ENCODE measurements at places on chromosomes 7 and 10.
A peak's percentile ranks its signal among the peaks of the same experiment; 100 is the strongest.

GRCh38 chr7:84532196-84532595 is 337.6 kb upstream of the SEMA3A start:
- no peak for DNase-seq

DNA sequence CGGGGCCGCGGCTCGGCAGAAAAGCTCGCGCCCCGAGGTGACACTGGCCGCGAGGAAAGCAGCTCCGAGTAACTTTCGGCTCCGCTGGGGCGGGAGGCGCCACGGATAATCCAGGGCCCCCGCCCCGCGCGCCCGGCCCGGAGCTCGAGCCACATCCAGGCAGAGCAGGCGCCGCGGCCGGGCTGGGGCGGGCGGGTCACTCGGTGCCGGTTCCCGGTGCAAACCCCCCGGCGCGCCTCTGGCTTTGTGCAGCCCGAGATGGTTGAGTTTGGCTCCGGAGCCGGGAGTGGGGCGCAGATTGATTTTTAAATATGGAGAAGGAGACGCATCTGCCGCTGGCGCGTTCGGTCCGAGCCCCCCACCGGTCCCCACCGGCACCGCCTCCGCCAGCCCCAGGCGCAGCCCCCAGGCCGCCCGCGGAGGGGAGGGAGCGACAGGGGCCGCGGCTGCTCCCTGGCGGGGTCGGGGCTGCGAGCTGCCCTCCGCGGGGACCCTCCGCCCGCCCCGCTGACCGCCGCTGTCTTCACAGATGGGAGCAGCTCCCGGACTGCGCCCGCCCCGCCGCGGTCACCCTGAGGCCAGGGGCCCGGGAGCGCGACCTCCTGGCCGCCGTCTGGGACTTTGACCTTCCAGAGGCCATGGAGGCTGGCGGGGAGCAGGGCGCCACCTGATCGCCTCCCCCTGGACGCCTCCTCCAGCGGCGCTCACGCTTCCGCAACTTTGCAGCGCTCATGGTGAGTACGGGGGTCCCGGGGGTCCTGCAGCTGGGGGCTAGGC is 643 bp downstream of the ADGRA1 start:
- DNase-seq: no peak

DNA sequence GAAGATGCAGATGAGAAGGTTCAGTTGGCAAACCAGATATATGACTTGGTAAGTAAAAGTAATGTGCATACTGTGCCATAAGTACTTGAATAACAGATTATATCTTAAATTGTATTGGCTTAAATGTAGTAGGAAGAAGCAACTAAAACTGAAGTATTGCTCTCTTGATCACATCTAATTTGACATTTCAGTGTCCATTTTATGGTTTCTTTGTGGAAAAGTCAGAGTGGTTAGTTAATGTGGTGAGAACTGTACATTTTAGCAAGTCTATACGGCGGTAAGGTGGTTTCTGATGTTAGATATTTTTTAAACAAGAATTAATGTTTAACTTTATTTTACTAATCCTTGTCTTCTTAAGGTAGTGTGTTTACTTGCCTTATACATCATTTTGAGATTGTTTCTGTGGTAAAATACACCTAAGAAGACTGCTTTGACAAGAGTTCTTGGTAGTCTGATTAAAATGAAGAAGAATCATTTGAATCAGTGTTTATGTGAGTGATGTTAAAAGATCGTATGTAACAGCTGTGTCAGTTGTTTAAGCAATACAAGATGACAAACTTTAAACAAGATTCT is 5.1 kb downstream of the ING3 start:
- no peak for DNase-seq

- DNase-seq: no peak
Observed at GRCh38 chr7:100983451-100984187, 14.3 kb downstream of the MUC12 start.

DNA sequence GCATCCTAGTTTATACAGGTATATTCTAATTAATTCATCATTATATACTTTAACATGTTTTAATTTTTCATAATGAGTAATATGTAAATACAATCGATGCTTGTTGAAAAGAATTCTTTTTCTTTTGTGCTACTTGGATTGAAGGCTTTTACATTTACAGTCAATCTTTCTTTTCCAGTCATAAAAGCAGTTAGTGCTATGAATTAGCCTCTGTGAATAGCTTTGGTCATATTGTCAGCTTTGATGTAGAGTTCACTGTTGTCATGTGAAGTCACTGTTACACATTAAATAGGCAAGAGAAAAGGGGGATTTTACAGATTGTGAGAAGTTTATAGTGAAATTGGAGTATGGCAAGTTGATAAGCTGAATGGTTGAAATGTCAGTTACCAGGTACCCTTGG is 103.3 kb upstream of the FAM133B start:
- DNase-seq: no peak

DNA sequence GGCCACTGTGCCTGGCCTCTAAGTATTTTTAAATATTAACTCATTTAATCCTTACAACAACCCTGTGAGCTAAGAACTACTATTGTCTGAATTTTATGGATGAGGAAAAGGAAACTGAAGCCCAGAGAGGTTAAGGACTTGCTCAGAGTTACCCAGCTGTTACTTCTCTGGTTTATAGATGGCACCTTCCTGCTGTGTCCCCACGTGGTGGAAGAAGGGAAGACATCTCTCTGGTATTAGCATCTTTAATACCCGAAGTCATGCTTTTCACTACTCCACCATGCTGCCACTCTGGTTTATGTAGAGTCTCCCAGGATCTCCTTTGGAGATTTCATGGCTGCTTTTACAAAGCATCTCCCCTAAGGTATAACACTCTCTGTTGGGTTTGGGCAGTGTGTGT is 105.5 kb upstream of the MKLN1 start:
- DNase-seq: no peak

GRCh38 chr10:87546210-87546609 is 41.5 kb downstream of the MINPP1 start:
- DNase-seq: no peak

DNA sequence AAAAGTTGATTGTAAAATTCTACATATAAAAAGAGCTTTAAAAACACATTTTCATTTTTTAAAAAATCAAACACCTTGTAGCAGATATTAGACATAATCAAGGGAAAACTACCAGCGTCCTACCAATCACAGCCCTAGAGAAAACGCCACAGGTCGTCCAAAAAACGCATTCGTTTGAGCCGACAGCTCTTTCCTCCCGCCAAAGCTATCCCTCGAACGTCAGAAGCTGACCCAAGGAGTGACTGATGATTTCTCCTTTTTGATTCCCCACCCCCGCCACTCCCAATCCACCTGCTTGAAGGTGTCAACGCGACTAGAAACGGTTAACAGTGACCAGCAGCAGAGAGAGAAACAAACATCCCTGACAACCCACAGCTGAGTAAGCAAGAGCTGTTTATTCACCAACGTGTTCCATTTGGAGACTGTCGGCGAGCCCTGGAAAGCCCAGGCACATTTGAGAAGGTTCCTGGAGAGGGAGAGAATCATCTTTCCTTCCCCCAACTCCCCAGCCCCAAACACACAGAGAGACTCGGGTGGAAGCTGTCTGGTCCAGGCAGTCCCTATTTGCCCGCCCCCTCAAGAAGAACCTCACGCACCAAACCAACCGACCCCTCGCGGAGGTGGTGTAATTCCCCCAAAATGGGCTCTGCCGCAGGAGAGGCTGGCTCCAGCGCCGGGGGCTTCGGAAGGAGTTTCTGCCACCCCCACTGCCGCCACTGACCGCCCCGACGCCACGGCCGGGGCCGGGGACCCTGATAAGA is 622 bp downstream of the CPEB3 start:
- peak; percentile 27 for DNase-seq

DNA sequence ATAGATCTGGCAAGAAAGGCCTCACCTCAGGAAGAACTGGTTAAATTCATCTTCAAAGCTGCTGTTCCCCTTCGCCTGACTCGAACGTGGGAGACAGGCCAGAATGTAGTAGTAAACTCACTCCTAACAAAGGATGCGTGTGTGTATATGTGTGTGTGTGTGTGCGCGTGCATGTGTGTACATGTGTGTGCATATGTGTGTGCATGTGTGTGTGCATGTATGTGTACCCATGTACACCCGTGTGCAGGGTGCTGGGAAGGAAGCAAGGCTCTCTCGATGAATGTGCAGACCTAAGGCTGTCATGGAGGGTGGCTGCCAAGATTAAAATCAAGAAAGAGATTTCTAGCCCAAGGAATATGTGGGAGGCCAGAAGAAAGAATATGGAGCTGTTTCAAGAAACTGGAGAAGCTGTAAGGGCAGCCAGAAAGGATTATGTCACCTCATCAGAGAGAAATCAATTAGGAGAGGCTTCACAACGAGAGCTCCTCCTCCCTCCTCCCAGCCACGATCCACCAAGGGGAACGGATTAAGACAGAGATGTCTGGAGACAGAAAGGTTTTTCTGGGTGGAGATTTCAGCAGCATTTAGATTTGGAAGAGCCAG is 34.0 kb upstream of the LBX1 start:
- DNase-seq: no peak

DNA sequence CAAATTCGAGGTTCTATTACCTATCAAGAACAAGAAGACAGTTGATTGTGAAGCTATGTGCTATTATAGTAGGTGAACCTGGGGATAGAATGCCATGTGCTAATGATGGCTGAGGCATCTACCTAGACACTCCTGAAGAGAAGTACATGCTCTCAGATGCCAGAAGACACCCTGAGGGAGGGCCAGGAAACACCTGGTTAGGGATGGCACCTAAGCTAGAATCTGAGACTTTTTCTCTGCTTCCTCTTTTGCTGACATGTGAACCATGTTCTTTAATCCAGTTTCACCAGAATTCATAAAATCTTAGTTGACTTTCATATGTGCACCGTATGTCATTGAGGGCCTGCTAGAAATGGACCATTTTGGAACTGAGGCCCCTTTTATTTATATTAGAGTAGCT is 242.8 kb downstream of the GPR158 start:
- no peak for DNase-seq

- peak; percentile 24 for DNase-seq
Observed at GRCh38 chr10:33661580-33662336, 327.3 kb upstream of the NRP1 start.

DNA sequence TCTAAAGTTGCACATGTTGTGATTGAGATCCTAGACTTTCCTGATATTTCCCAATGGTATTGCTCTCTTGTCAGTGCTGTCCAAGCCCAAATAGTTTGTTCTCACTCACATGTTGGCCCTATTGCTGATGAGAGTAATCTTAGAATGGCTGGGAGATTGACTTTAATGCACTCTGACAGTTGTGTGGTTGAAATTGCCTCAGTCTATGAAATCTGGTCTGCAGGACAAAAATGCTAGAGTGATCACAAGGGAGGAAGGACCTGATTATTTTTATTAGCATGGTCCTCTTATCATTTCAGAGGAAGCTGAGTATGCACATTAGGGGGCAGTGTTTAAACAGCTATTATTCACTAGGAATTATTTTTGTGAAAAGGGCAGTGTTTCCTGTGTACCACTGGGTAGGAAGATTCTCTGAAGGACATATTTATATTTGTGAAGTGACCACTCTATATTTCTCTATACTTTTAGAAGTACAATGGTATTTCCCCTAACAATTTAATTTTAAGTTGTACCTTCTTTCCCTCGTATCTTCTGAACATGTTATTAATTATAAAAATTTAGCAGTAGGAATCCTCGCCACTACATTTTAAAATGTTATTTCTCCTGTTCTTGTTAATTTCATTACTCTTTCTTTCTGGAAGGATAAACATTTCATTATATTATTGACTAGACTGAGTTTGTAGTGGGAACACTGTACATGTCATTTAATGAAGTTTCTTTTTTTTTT is 64.4 kb downstream of the SUGCT start:
- no peak for DNase-seq

DNA sequence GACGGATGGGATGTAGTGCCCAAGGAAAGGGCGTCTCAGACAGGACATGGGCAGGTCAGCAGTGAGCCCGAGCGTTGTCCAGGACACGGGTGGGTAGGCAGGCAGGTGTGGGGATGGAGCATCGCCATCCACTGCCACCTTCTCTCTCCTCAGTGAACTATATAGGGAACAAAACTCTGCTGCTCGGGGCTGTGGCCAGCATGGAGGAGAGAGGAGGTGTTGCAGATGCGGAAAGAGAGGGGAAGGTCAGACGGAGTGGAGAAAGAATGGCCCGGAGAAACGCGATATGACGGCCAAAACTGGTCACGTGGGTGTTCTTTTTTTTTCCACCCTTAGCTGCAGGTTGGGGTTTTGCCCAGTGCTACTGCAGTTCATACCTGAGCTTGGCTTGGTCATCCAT is 71.2 kb downstream of the GRID1 start:
- DNase-seq: no peak

DNA sequence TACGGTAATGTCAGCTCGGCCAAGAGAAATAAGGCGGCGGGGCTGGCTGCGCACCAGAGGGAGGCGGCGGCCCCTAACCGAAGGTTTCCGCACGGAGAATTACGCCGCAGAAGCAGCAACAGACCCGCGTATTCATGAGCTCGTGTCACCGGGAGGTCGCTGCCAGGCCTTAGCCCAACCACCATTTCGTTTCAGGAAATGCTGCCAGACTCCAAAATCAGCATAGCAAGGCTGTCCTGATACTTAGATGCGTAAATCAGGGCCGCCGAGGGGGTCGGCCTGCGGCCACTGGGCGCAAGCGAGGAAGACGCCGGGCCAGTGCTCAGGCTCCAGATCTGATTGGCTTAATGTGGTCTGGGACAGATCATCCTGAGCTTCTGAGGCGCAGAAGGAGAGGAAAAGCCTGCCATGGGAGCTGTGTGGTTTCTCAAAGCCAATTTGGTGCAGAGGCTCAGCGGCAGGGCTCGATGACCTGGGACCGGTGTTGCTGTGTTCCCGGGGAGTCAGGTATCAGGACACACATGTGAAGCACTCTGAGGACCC is 247.9 kb downstream of the BAMBI start:
- DNase-seq: no peak

- DNase-seq: no peak
Observed at GRCh38 chr7:77184463-77184862, 15.2 kb downstream of the FGL2 start.

- no peak for DNase-seq
Observed at GRCh38 chr10:90958781-90959180, 37.9 kb upstream of the ANKRD1 start.

GRCh38 chr10:14311206-14311957 is 19.3 kb downstream of the FRMD4A start:
- no peak for DNase-seq

DNA sequence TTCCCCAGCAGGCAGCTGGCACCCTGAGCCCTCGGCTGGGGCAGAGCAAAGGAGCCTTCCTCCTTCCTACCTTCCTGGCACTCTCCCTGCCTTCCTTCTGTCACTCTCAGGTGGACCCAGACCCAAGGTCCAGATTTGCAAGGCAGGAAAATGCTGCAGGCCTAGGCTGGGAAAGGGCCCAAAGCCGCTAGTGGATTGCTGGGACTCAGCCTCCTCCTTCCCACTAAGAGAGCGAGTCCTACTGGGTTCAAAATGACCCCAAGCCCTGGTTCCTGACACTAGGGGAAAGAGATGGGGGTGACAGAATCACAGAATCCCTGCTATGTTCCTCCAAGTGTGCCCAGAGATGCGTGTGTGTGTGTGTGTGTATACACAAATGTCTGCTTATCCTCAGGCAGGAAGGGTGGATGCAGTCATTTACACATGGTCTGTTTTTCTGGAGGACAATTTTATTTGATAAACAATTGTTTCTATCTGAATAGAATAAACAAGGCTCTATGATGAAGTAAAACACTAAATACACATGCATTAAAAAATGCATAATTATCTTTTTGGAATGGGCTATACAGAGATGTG is 1.3 kb upstream of the PLAU start:
- DNase-seq: no peak

GRCh38 chr7:93860261-93860660 is 30.3 kb downstream of the TFPI2 start:
- no peak for DNase-seq
